CD4-positive, alpha-beta T cell treated with Interferon alpha-2 for 1 hour (primary cell): ENCODE measurements at places on chromosomes 2 and 18.

GRCh38 chr2:138950486-138950885 is 170.3 kb upstream of the NXPH2 start:
- DNase-seq = no peak

GRCh38 chr2:238031751-238032150 is 29.1 kb upstream of the SCLY start:
- DNase-seq = no peak

- no peak for DNase-seq
These were observed 46.2 kb upstream of the ITGAV start for GRCh38 chr2:186543561-186544131.

DNA sequence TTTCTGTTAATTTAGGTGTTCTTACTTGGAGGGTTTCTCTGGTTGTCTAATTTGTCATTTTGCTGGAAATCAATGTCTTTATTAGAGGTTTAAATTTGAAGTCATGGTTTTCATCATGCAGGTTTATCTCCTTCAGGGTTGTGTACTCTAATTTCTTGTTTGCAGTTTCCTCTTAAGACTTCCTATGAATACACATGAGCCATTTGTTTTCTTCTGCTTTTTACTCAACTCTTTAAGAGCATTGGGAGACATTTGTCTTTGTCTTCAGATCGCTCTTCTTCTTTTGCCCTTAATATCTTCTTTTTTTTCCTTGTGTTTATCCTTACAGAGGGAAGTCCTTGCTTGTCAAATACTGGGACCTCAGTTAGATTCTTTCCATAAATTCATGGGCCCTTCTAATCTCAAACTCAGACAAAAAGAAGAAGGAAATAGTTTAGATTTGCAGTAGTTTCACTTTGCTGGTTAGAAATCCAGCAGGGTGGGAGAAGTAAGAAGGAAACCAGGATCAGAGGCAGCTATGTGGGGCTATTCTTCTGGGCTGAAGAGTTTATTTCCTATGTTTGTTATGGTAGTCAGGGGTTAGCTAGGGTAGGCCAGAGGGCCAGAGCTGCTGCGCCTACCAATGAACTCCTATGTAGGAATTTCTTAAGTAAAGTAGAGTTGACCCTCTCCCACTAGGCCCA is 176.6 kb downstream of the DYSF start:
- DNase-seq = no peak

- DNase-seq = no peak
These were observed 74.5 kb downstream of the MOGAT1 start for GRCh38 chr2:222745836-222746559.

DNA sequence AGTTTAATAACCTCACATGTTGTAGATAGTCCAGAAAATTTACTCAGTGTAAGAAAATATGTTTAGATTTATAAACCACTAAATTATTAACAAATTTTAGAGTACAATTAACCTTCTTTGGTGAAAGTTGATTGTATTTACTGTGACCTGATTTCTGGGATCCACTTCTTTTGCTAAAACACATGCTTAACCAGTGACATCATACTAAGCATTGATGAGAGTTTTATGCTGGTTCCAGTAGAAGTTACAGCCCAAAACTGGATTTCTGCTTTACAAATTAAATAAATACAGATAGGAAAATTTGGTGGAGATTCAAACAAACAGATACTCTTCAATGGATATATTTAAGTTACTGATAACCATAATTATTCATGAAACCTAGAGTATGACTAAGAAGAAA is 40.9 kb downstream of the RBBP8 start:
- no peak for DNase-seq

DNA sequence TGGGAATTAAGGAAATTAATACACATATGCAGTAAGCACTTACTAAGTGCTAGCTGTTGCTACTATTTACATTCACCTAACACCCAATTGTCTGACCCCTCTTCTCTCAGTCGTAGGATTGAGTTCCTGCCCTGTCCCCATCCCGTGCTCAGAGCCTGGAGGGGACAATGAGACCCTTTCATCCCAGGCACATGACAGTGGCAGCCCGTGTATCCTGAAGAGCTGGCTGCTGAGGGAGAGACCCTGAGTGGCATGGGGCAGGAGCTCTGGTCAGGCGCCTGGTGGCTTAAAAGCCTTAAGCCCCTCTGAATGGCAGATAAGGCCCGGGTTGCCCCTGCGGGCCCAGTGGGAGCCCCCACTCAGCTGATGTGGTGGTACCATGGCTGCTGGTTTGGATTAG is 99.0 kb downstream of the DYSF start:
- no peak for DNase-seq

- no peak for DNase-seq
These were observed 1934.7 kb upstream of the CELF4 start for GRCh38 chr18:39500306-39500705.

- no peak for DNase-seq
These were observed 97.9 kb upstream of the ATP8B1 start for GRCh38 chr18:57900906-57901435.

- DNase-seq = peak; percentile 19
These were observed 15.9 kb downstream of the POLI start for GRCh38 chr18:54284981-54285785.

DNA sequence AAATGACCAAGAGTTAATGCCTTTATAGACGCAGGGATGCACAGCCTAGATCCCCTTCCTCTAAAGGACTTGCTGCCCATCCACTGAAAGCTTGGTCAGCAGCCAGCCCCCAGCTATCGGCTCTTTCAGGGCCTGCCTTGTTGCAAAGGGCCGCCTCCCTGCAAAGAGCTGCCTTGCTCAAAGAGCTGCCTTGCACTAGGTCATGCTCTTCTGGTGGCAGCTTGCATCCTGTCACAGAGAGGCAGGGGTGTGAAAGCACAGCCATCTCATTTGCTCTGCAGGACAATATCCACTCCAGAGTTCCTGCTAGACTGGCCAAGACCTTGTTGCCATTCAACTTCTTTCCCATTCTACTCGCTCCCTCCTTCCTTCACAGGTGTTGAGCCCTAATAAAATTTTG is 137.1 kb downstream of the MCFD2 start:
- DNase-seq = no peak

DNA sequence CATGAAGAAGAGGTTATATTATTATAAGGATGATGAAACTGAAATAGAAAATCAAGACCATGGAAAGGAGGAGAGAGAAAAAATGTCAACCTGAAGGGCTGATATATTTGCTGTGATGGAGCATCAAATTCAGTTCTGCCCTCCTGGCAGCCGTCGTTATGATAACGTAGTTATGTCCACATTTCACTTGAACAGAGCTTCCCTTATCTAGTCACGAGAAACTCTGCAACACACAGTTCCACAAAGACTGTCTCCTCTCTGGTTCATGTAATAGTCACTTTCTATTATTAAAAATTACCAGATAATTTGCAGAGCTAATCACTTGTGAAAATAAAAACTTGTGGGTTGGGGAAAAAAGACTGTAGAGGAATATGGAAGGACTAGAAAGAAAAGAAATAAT is 19.5 kb upstream of the RBMS1 start:
- DNase-seq = no peak

GRCh38 chr2:143847257-143847656 is 672.7 kb downstream of the ZEB2 start:
- DNase-seq = no peak

GRCh38 chr2:72104821-72105588 is 42.7 kb downstream of the CYP26B1 start:
- no peak for DNase-seq
